Stimulated activated naive CD8-positive, alpha-beta T cell treated with anti-CD3 and anti-CD28 coated beads, Interleukin-15, Interleukin-2, amounts not matched to agents 100 U/mL and 50 U/mL, for 24 hours (primary cell): ENCODE measurements at places on chromosomes 3 and 15.
A peak's percentile ranks its signal among the peaks of the same experiment; 100 is the strongest.

DNA sequence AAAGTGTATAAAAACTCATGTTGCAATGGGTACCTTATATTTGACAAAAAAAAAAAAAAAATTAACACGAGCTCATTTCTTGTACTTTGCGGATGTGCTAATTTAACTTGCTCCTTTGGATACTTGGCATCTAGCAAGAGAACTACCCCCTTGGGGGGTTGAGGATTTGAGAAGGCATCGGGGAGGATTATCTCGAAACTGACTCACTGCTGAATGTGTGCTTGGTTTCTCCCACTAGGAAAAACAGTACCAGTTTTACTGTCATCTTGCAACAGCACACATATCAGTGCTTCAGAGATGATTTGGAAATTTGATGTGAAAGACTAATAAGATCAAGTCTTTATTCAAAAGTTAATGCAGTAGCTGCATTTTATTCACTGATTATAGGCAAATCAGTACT is 891 bp downstream of the EXOG start:
- DNase-seq = no peak

- DNase-seq = peak; percentile 47
Observed at GRCh38 chr3:151135541-151136337, 50.3 kb downstream of the MED12L start.

DNA sequence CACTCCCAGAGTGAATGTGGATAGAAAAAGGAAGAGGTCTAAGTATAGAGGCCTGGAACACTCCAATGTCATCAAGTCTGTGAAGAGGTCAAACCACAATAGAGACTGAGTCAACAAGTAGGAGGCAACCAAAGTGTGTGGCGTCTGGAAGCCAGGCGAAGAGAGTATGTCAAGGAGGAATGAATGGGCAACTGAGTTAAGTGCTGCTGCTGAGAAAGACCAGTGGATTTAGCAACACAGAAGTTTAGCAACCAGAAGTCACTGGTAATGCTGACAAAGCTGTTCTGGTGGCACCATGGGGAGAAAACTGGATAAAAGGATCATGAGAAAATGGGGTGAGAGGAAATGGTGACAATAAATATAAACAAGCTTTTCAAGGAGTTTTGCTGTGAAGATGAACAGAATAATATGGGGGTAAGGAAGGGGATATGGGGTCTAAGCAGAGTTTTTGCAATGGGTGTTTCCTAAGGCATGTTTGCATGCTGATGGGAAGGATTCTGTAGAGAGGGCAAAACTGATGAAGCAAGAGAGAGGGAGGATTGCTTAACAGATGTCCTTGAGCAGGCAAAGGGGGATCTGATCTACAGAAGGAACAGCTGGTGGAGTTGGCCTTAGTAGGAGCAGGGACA is 38.4 kb downstream of the PCOLCE2 start:
- DNase-seq = peak; percentile 10

GRCh38 chr3:71510510-71510909 is 73.0 kb downstream of the FOXP1 start:
- DNase-seq = no peak

- peak; percentile 3 for DNase-seq
Observed at GRCh38 chr3:158152186-158152585, 42.3 kb downstream of the RSRC1 start.

DNA sequence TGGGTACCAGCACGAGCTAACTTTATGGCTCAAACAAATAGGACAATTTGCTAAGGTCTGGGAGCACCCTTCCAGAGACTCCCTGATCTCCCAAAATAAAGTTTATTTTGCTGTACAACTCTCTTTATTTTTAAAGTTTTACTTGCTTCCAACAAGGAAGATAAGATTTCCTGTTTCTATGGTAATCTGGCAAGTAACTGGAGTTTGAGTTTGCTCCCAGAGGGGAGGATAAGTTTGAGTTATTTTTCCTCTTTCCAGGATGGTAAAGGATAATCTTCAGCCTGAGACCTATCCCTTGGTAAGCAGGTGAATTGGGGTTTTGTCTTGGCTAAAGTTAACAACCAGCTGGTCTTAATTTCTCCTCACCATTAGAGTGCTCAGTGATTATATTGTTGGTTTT is 1019.4 kb upstream of the ALCAM start:
- DNase-seq = no peak

- no peak for DNase-seq
Observed at GRCh38 chr3:84724877-84725276, 233.9 kb upstream of the CADM2 start.

DNA sequence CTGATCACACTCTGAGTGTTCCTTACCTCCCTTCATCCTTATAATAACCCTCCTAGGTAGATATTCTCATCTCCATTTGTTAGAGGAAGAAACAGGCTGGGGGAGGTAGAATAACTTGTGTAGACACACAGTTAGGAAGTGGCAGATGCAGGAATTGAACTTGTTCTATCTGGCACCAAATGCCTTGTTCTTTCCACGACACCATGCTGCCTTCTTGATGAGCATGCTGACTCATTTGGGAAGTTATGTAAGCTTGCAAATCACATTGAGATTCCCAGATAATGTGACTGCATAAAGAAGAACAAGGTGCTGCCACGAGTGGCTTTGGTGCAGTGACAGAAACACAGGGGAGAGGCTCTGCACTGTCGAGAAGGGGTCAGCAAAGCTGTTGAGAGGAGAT is 27.5 kb upstream of the NDUFB4 start:
- no peak for DNase-seq

DNA sequence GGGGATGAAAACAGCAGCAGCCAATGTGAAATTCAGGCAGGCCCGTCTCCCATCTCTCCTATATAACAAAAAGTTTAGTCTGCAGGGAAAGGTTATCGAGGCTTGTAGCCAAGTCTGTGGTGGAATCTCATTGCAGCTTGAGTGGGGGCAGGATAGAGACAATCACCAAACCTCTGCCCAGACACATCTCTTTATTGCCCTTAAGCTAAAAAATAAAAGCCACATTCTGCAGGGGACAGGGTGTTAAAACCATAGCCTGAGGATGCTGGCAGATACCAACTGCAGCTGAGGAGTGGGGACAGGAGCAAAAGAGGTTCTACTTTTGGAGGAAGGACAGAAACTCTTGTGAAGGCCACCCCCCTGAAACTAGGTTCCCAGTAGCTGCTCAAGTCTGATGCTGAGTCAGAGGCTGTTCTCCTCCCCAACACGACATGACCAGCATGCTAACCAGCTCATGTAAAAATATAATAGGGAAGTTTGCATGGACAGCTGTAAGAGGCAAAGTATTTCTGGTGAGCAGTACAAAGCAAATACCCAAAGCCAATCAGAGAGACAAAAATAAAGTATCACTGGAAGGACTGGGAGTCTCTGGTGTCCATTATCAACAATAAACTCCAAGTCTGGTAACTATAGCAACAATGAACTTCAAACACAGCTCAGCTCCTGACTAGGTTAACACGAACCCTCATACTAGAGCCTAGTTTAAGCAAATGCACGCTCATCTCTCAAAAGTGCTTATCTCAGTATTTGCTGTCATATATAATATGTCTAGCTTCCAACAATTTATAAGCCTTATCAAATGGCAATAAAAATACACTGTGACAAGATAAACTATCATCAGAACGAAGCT is 362.2 kb upstream of the SLCO3A1 start:
- no peak for DNase-seq

DNA sequence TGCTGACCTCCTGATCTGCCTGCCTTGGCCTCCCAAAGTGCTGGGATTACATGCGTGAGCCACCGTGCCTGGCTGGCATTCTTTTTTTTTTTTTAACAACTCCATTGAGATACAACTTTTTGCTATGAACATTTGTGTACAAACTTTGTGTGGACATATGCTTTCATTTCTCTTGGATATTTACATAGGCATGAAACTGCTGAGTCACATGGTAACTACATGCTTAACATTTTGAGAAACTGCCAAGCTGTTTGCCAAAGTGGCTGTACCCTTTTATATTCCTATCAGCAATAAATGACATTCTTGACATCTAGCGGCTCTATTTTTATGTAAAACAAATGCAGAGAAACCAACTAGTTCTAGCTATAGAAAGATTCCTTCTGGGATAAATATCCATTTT is 8.7 kb upstream of the YEATS2 start:
- no peak for DNase-seq

DNA sequence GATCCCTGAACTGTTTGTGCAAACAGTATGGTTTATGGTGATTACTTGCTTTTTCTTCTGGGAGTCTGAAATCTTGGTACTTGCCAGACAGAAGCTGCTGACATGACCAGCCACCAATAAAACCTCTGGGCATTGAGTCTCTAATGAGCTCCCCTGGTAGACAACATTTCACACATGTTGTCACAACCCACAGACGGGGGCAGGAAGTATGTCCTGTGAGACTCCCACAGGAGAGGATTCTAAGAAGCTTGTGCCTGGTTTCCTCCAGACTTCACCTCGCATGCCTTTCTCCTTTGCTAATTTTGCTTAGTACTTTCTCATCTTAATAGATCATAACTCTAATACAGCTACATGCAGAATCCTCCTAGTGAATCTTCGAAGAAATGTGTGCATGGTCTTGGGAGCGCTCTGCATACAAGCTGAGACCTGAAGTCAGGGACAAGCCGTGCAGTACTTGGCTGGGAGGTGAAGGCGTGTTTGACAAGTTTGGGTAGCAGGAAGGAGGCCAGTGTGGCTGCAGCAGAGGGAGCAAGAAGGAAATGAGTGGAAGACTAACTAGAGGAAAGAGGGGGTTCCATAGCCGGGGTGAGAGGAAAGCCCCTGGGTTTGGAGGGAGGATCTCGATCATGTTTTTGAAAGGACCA is 49.0 kb downstream of the B3GNT5 start:
- no peak for DNase-seq

GRCh38 chr15:25689592-25689991 is 173.5 kb downstream of the ATP10A start:
- DNase-seq = no peak

DNA sequence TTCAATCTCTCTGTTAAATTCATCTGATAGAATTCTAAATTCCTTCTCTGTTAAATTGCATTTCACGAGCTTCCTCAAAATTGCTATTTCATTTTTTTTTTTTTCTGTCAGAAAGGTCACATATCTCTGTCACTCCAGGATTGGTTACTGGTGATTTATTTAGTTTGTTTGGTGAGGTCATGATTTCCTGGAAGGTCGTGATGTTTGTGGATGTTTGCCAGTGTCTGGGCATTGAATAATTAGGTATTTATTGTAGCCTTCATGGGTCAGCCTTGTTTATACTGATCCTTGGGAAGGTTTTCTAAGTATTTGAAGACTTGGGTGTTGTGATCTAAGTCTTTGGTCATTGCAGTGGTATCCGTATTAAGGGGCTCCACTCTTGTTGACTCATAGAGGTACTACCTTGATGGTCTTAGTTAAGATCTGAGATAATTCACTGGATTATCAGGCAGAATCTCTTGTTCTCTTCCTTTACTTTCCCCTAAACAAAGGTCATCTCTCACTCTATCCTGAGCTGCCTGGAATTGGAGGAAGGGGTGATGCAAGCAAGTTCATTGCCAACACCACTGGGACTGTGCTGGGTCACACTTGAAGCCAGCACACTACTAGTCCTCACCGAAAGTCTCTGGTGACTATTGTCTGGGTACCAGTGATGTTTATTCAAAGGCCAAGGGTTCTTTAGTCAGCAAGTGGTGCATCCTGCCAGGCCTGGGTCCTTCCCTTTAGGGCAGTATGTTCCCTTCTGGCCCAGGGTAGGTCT is 231.1 kb downstream of the GBE1 start:
- DNase-seq = no peak

GRCh38 chr3:153166206-153166605 is 4.2 kb downstream of the RAP2B start:
- DNase-seq = no peak

DNA sequence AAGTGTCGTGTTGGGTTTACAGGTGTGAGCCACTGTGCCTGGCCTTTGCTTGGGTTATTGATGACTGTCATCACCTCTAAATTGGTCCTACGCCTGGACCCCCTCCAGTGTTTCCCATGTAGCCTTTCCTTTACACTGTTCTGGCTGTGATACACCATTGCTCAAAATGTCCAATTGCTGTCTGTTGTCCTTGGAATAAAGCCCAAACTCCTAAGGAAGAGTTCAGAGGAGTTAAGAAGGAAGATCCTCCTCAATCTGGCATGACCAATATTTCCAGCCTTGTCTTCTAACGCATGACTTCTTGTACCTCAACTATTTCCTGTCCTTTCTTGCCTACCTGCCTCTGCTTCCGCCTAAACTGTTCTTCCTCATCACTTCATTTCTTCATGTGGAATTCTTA is 113.1 kb downstream of the POLR2M start:
- DNase-seq = no peak

GRCh38 chr3:165206454-165207266 is 10.5 kb upstream of the SLITRK3 start:
- DNase-seq = peak; percentile 39

GRCh38 chr3:33166095-33166494 is 52.3 kb downstream of the CRTAP start:
- no peak for DNase-seq

DNA sequence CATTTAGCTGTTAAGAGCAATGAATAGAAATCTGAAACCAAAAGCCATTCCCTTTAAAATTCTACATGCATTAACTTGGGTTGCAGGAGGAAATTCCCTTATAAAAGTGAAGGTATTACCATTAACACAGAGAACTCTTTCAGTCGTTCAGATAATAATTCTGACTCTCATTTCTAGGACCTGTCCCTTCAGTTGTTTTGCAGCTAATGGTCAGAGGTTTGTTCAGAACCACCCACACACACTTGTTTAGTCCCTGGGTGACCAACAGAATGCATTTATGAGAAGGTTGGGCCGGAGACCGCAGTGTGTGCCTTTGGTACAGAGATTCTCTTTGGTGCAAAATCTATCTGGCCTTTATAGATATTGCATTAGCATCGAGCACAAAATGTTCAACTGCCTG is 492.5 kb downstream of the NLGN1 start:
- DNase-seq = no peak

DNA sequence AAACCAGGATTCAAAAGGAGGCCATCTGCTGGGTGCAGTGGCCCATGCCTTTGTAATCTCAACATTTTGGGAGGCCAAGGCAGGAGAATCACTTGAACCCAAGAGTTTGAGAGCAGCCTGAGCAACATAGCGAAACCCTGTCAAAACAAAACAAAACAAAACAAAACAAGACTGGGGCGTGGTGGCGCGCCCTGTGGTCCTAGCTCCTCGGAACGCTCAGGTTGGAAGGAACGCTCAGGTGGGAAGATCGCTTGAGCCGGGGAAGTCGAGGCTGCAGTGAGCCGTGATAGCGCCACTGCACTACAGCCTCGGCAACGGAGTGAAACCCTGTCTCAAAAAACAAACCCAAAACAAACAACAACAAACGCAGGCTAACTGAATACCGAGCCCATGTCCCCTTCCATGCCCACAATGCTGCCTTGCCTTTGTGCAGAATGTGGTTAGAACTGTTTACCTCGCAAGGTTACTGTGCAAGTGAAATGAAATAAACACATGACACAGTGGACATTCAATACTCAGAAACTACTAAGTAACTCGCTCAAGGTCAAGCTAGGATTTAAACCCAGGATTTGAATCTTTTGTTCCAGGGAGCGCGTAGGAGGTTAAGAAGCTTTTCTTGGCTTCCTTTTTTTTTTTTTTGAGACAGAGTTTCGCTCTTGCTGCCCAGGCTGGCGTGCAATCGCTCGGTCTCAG is 766 bp upstream of the EMC4 start:
- DNase-seq = no peak

DNA sequence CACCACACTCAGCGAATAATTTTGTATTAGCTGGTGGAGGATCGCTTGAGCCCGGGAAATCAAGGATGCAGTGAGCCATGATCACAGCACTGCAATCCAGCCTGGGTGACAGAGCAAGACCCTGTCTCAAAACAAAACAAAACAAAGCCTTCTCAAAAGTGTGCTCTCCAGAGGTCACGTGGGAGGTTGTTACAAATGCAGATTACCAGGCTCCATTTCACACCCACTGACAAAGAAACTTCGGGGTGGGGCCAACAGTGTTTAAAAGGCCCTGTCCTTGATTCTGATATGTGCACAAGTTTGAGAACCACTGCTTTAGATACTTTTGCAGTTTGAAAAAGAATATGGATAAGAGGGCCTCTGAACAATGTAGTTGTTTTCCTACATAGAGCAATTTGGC is 80.5 kb downstream of the UBE2E2 start:
- DNase-seq = no peak
